ENCODE measurements at places on chromosomes 13 and 19. TPM values are rescaled to one million over a fixed set of nuclear protein-coding genes. Genes with fewer than 3 reads are reported as not detected.

DNA sequence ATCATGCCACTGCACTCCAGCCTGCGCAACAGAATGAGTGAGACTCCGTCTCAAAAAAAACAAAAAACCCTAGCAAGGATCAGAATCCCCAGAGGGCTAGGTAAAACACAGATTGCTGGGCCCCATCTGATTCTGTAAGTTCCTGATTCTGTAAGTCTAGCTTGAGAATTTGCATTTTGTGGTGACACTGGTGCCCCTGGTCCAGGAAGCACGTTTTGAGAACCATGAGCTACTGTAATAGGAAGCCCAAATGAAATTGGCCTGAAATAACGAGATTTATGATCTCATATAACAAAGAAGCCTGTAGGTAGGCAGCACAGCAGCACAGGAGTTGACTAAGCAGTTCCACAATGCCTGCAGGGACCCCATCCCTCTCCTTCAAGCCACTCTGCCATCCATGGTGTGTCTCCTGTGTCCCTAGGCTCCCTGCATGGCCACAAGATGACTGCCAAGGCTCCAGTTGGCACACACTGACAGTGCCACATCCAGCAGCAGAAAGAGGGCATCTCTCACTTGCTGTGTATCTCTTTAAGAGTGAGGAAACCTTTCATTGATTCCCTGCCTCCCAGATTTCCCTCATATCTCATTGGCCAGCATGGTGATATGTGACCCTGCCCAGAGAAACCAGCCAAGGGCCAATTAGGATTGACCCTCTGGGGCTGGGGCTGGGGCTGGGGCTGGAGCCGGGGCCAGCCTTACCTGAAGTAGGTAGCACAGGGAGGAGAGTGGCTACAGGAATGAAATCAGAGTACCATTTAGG is 21.7 kb downstream of the SIPA1L3 start:
- DNase-seq = no peak

- no peak for DNase-seq
Observed at GRCh38 chr19:28736528-28736927, 476.4 kb downstream of the UQCRFS1 start.

DNA sequence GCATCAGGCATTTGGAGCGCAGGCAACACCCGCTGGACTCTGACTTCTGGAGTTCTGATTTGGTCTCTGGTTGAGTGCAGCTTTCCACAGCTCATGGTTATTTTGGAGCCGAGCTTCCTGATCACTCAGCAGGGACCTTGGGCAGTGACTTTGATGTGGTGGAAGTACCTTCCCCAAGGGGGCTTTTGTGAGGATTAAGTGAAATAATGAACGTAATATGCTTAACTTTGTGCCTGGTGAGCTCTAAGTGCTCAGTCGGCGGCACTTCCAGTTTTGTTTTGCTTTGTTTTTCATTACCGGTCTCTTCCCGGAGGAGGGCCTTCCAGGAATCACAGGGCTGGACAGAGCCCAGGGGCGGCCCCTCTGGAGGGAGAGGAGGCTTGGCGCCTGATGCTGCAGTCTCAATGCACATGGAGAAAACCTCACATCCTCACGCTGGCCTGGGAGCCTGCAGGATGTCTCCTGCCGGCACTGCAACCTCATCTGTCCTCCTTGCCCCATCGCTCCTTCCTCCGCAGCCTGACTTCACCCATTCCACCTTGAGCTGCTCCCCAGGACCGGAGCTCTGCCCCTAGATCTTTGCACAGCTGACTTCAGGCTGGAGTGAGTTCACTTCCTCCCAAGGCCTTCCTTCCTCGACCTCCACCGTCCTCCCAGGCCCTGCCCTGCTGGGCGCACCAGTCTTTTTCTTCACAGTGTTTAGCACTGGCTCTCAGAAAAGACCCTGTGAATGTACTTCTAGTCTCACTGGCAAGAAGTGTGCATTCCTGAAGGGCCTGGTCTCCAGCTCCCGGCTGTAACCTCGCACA is 1.5 kb downstream of the PLEKHF1 start:
- DNase-seq = no peak

DNA sequence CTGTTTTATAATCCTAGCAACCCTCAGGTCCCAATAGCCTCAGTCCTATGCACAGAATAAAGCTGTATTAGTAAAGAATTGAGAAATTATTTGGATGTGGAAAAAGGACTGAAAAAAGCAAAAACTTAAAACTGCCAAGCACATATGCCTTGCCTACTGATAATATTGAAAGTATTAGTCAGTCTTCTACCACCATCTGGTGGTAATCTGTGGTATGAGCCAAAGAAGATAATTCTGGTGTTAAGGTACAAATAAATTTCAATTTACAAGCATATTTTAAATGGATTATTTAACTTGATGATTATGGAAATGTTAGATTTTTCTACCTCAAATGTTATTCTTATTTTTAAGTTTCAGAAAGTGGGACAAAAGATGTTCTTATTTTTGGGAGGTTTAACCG is 460.3 kb upstream of the KLHL1 start:
- no peak for DNase-seq

DNA sequence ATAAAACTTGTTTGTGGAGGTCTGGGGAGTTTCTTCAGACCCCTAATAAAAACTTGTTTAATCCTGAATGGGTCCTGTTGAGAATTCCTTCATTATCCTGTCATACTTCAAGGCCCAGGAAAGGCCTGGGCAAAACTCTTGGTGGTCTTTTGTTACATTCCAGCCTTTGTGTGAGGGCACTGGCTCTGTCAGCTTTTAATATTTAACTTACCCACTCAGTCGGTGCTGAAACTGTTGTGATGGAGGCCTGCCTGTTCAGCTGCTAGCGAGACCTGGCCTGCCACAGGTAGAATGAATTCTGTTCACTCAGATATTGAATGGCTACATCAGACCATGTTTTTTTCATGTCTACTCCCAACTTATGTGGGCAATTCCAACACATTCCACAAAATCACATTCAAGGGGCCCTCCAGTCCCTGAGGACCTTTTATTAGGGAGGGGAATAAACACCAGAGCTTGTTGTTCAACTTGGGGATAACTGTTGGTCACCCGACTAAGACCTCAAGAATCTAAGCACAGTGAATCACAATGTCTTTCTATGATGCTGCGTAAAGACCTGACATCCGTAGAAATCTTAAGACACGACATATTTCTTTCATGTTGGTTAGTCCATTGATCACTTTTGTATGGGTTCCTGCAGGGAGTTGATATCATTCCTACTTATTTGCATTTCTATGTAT is 12.5 kb downstream of the NLRP8 start:
- DNase-seq = no peak

- peak; percentile 53 for DNase-seq
Observed at GRCh38 chr19:46890423-46891170, 29.8 kb downstream of the ARHGAP35 start.

- peak; percentile 53 for DNase-seq
Observed at GRCh38 chr13:24038841-24039330, 121.6 kb upstream of the SPATA13 start.

- DNase-seq = no peak
Observed at GRCh38 chr13:79525064-79525857, 44.3 kb downstream of the NDFIP2 start.

DNA sequence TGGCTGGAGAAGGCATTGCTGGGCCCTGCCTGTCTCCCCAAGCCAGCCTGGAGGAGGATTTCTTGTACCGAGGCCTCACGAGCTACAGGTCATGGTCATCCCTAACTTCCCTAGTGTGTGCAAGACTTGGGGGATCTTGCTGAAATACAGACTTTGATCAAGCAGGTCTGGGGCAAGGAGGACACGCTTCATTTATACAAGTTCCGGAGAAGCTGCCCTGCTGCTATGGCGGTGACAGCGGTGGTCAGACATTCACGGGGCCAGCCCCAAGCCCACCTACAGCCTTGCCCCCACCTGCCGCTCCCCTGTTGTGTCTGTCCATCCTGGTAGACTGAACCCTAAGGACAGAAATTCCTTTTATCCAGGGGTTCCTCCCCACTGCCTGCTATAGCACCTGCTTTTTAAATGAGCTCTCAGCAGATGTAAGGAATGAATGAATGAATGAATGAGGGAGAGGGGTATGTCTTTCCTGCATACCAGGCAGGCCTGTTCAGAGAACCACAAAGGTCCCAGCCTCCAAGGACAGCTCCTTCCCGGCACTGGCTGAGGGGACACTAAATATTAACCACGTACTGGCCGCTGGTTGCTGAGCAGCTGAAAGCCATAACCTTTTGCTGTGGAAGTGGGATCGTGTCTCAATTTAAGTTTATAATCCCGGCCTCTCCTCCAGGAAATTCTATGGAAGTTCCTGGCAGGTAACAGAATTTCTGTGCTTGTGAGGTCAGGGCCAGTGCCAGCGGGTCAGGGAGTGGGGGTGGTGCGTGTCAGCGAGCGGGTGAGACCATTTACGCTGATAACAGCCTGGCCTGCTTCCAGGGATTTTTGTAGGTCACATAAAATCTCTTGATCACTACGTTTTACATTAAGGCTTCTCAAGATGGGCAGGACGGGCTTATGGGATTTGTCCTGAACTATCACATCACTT is 27.1 kb downstream of the TSSK6 start:
- peak; percentile 7 for DNase-seq

DNA sequence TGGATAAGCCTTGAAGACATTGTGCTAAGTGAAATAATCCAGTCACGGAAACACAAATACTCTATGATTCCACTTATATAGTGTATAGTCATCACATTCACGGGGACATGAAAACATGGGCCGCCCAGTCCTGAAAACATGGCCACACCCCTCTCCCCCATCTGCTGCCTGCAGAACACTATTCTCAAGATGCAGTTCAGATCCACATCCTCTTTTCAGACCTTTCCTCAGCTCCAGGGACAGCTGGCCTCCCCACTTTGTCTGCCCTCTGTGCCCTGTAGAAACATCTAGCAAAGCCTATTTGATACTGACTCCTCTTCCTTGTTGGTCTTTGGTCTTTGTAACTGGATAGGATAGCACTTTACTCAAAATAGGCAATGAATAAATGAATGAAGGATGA is 8.3 kb downstream of the RFX2 start:
- DNase-seq = no peak

DNA sequence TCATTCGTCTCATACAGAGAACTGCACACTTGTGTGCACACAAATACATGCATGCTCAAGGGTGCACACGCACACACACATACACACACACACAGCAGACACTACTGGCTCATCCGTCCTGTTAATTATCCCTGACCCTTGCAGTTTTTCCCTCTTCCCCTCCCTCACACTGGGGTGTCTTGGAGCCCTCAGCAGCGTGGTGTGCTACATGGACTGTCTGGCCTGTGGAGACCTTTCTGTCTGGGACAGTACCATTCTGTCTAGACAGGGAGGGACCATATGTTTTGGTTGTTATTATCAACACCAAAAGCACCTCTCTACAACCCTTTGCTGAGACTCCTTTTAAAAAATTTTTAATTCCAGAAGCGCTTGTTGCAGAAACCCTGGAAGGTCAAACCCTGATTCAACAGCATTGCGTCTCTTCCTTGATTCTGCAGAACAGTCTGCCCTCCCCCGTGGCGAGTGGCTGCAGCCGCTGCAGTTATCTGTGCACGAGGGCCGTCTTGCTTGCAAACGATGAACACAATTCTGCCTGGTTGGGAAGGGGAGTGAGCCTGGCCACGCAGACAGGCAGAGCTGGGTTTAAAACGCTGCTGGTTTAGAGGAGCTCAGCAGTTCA is 374.0 kb downstream of the IRS2 start:
- peak; percentile 0 for DNase-seq

DNA sequence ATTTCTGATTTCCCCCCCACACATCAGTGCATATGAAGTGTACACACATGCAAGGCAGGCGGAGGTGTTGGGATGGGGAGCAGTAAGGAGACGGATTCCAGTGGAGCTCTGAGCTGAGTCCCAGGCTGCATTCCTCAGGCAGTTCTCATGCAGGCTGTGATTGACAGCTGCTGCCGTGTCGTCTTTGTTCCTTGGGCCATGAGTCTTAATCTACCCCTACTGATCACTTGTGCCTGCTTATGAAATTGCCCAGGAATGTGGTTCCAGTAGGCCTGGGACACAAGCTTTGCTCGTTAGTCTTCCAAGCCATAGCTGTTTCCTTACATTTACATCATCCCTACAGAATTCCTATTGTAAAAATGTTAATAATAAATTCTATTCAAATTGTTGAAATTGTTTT is 1241.9 kb downstream of the UQCRFS1 start:
- peak; percentile 13 for DNase-seq

DNA sequence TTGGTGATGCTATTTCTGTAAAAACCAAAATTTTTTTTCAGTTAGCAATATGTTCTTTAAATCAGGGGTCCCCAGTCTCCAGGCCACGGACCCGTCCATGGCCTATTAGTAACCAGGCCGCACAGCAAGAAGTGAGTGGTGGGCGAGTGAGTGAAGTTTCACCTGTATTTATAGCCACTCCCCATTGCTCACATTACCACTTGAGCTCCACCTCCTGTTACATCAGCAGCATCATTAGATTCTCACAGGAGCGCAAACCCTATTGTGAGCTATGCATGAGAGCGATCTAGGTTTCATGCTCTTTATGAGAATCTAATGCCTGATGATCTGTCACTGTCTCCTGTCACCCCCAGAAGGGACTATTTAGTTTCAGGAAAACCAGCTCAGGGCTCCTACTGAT is 58.9 kb upstream of the SLC7A1 start:
- no peak for DNase-seq

DNA sequence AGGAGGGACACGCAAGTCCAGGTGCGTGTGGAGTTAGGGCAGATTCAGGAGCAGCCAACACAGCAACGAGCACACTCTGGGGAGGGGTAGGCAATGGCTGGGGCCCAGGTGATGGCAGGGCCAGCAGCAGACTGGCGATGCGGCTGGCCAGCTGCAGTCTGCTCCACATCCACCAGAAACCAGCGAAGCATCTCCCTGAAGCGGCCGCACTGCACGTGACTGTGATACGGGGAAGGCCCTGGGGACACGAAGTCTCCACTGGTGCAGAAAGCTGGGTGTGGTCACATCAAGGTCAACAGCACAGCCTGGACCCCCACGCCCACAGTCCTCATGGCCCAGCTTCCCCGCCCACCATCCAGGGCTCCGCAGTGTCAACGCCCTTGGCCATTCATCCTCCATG is 21.3 kb upstream of the EPHX3 start:
- no peak for DNase-seq

DNA sequence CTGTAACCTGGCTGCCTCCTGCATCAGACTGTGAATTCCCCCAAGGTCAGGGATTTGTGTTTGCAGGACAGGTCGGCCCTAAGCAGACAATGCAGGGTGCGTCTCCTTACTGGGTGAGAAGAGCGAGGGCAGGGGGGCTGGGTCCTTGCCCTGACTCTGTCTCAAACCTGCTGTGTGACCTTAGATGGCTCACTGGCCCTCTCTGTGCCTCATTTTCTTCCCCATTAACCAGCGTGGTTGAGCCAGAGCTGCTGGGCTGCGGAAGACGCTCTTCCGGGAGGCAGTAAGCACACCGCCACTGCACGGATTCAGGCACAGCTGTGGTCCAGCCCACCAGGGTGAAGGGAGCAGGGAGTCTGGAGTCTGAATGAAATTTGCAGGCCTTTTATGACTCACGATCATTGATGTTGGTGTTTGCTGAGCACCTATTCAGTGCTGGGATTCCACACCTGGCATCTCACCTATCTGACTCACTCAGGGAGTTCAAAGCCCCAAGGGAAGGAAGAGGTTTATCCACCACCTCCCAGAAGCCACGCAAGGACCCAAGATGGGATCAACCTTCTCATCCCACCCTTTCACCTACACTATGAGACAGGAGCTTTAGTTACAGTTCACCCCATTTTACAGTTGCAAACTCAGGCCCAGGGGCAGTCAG is 2.5 kb downstream of the AKT1S1 start:
- DNase-seq = no peak

GRCh38 chr19:51691584-51692428 is 1.3 kb upstream of the SPACA6 start:
- no peak for DNase-seq

TEX30 gene
- 7.4 TPM for total RNA-seq

CEACAM7 gene
- 9.0 TPM for total RNA-seq

ZNF888 gene
- total RNA-seq = 25.5 TPM

ZNF439 gene
- total RNA-seq = 0.71 TPM

IFI30 gene
- total RNA-seq = 22.4 TPM

ZNF763 gene
- 2.0 TPM for total RNA-seq

Data from Calu3 (cell line).